Ascending aorta (tissue), 2 donors: ENCODE measurements at places on chromosomes 5 and 9. TPM values are rescaled to one million over a fixed set of nuclear protein-coding genes. Genes with fewer than 3 reads are reported as not detected.

KIF4B gene
- not detected for total RNA-seq

IL7R gene
- total RNA-seq, result 6.6 TPM

RPS14 gene
- total RNA-seq, result 1,928 TPM

PCDHB15 gene
- 2.9 TPM for total RNA-seq

SH3GL2 gene
- not detected for total RNA-seq

IFNK gene
- not detected for total RNA-seq

GRM6 gene
- not detected for total RNA-seq

NTNG2 gene
- 5.9 TPM for total RNA-seq

NTRK2 gene
- 23.8 TPM for total RNA-seq

NPDC1 gene
- total RNA-seq, result 579 TPM

SCGB3A2 gene
- total RNA-seq, result not detected

CLIC3 gene
- 2.8 TPM for total RNA-seq
